ENCODE measurements at places on chromosomes 3 and 15.

DNA sequence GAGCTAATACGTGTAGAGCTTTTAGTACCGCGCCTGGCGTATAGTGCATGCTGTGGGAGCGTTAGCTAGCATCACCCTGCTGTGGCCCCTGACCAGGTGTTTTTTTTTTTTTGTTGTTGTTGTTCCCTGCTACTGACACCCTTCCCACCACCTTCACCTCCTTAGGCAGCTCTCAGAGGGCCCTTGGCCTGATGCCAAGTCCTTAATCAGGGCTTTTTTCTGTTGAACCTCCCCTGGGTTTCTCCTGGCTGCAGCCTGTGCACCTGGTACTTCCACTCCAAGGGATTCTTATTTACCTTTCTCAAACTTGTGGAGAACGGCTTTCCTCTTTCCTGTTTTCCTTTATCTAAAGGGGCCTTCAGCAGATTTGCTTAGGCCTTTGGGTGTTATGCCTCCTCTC lies 53.3 kb downstream of the SLC7A14 start:
- no peak for DNase-seq

DNA sequence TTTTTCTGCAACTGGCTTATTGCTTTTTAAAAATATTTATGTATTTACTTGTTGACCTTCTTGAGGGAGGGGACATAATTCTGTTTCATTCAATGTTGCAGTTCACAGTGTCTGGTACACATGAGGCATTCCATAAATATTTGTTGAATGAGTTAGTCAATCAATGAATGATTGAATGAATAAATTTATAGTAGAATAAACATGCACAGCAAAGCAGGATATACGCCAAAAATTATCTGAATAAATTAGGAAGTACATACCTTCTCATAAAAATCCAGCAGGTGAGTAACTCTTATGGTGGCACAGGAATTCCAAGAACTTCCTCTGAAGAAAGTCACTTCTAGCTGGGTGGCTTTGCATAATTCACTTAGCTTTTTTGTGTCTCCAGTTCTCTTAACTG lies 469.4 kb upstream of the ATP11B start:
- no peak for DNase-seq

GRCh38 chr3:82618594-82618993 lies 857.1 kb upstream of the GBE1 start:
- no peak for DNase-seq

DNA sequence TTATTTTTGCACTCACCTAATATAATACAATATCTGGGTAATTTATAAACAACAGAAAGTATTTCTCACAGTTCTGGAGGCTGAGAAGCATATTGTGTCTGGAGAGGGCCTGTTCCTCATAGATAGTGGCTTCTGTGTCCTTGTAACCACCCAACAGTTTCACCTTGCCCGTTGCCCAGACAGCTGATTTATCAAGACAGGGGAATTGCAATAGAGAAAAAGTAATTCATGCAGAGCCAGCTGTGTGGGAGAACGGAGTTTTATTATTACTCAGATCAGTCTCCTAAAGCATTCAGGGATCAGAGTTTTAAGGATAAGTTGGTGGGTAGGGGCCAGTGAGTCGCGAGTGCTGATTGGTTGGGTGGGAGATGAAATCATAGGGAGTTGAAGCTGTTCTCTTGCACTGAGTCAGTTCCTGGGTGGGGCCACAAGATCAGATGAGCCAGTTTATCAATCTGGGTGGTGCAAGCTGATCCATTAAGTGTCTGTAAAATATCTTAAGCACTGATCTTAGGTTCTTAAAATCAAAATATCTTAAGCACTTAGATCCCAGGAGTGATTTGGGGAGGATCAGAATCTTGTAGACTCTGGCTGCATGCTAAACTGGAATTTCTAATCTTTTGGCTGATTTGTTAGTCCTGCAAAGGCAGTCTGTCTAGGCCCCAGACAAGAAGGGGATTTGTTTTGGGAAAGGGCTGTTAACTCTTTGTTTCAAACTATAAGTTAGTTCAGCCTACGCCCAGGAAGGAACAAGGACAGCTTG lies 33.9 kb upstream of the C15orf39 start:
- no peak for DNase-seq

DNA sequence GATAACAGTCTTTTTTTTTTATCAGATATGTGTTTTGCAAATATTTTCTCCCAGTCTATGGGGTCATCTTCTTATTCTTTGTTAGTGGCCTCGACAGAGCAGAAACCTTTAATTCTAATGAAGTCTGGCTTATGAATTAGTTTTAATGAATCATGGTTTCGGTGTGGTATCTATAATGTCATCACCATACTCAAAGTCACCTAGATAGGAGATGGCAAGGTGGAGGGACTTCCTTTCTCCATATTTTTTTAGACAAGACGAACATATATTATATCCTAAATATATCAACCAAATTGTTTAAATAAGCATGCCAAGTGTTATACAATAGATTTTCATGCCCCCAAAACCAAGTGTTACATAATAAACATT lies 60.4 kb downstream of the CD200 start:
- DNase-seq, result no peak

DNA sequence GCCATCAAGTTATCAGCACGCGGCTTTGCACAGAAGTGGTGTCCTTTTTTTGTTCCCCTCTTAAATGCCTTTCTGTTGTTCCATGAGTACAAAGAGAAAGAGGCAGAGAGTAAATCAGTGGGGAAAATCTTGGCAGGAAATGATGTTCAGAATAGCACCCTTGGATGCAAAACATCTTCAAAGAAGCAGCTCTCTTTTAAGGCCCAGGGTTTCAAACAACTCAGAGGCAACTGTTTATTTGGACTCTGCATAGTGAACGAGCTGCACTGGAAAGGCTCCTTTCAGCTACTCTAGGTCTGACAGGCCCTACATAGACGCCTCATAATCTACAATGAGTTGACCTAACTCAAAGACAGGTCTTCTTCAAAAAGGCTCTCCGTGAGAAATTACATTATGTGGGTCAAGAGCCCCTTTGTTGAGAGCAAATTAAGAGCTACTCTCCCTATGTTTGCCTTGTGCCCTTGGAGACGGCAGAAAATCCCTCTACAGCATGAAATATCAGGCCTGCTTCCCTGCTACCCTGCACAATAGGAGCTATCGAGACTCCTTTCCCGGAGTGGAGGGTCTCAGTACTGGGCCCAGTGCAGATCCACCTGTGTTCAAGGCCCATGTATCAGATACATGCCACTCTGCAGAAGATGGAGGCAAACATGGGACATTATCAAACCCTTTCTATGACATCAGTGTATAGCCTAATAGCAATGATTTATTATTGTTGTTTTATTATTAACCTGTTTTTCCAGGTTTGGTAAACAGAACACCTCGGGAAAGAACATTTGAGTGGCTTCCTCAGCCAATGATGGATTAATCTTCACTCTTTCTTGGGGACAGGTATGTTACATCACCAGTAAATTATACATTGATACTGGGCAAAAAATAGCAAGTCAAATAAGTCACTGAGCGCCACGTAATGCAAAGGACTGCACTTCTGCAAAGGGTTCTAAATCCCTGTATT lies 53.1 kb downstream of the HEG1 start:
- DNase-seq, result no peak

Measured in pulmonary artery endothelial cell (primary cell).